ENCODE measurements at places on chromosomes 5 and 9. TPM values are rescaled to one million over a fixed set of nuclear protein-coding genes. Genes with fewer than 3 reads are reported as not detected.

Gene FAM200C
- 2.1 TPM for total RNA-seq

Gene LRRC19
- not detected for total RNA-seq

Gene ELOVL7
- 0.38 TPM for total RNA-seq

Gene ANAPC2
- 21.0 TPM for total RNA-seq

Gene TTC39B
- 4.0 TPM for total RNA-seq

Gene TMEM174
- total RNA-seq = not detected

Gene DRD1
- total RNA-seq = not detected
